ENCODE measurements at places on chromosomes 3 and 15.

- no peak for DNase-seq
Observed at GRCh38 chr3:16203031-16203430, 28.6 kb downstream of the GALNT15 start.

DNA sequence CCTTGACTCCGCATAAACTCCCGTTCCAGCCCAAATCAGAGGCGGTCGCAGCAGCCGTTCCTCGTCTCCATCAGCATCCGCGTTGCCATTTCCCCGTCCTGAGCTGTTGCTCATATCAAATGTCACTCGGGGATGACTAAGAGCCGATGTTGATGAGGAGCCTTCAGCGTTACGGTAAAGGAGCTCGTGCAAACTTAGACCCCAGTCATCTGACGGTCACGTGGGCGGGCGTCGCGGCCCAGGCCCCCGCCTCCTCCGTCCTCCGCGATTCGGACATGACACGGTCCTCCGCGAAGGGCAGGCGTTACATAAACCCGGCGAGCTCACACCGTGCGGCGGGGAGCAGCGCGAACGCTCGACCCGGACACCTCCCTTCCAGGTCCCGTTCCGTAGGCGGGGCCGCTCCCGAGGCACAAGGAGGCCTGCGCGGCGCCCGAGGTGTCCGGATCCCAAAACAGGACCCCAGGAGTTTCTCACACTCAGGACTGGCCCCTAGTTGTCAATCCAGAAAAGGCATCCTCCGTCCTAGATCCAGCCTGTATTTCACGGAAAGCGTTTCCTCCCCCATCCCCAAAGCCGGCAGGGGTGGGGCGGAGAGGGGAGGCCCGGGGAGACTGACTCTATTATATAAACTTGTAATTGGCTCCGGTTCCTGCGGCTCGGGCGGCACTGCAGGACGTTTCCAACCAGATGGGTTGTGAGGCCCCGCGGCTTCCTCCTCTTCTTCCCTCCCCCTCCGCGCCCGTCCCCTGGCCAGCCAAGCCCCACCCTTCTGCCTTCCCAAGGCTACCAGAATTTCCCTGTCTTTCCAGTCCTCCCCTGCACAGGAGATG, 100.0 kb upstream of the IGF1R start:
- DNase-seq = peak; percentile 13

- no peak for DNase-seq
Observed at GRCh38 chr3:196225086-196225485, 8.8 kb downstream of the SLC51A start.

DNA sequence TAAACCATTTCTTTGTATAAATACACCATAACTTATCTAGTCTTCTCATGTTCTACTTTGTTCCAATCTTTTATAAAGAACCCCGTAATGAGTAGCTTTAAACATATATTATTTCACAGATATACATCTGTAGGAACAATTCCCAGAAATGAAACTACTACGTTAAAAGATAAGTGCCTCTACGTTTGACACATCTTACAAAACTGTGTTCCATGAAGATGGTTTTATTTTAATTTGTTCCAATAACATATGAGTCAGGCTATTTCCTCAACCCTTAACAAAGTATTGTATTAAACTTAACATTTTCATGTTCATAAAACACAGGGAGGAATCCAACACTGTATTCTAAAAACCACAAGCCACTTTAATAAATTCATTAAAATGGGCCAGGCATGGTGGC, 52.9 kb downstream of the TRPM7 start:
- DNase-seq = no peak

DNA sequence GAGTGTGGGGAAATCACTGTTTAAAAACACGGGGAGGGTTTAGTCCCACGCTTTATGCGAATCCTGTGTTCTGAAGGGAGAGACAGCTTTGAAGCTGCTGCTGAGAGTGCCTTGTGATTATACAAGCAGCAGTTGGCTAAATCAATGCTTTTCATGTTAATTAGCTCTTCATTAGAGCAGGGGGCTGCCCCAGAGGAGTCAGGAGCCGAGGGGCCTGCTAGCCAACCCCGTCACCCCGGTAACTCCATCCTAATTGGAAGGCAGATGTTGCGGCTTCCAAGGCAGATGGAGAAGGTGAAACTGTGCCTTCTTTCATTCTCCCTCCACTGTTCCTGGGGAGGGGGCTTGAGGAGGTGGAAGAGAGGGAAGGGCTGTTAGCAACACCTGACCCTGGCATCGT, 92.4 kb upstream of the ANKRD34C start:
- DNase-seq = no peak

- DNase-seq = no peak
Observed at GRCh38 chr3:127525373-127525772, 65.2 kb downstream of the TPRA1 start.

DNA sequence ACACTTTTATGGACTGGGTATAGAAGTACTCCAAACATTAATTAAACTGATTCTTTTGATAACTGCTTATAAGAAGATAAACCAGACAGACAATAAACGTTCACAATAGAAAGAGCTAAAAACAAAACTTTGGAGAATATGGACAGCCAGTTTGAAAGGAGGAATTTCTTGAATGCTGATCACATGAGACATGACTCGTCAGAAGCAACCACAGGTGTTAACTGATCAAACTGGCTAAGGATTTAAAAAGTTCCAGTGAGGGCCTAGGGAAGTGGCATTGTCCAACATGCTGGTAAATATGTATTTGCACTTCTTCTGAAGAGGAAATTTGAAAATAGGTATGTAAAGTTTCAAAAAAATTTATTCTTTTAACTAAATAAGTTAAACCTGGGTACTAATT, 29.4 kb upstream of the AP3B2 start:
- no peak for DNase-seq

- no peak for DNase-seq
Observed at GRCh38 chr15:78335985-78336384, 4.2 kb upstream of the CRABP1 start.

DNA sequence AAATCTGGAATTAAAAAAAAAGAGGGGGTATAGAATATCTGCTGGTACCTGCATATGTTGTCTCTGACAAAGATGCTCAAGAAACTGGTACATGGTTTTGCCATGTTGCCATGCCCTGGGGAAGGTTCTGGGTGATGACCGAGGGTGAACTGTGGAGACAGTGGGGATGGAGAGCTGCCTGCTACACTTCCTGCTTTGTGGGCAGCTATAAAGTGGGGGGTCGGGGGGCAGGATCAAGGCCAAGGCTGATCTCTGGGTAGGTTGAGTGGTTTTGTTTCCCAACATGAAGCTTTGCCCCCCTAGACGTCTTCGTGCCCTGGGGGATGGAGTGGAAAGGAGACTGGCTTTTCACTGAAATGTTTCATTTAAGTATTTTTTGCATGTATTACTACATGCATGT, 74.6 kb downstream of the IQSEC1 start:
- DNase-seq = no peak

GRCh38 chr3:175476489-175476888, 617.4 kb downstream of the NAALADL2 start:
- DNase-seq = no peak

DNA sequence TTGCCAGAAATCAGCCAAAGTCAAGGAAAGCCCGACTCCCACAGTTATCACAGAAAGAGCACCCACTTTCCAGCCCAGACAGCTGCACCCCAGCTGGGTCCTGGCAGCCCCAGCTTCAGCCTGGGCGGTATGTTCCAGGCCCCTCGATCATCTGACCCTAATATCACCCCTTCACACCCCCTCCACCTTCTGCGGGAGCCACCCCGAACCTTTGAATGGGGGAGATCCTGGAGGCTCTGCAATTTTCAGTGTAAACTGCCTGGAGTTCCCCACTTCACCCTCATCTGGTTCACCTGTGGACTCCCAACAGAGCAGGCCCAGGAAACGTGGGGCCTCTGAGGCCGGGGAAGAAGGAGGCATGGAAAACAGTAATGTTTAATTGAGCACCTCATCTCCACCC, 5.9 kb downstream of the PRSS50 start:
- DNase-seq = no peak

GRCh38 chr3:174387736-174388135, 471.4 kb upstream of the NAALADL2 start:
- no peak for DNase-seq

- no peak for DNase-seq
Observed at GRCh38 chr15:91936927-91937326, 83.4 kb downstream of the SLCO3A1 start.

GRCh38 chr15:88479169-88479568, 11.7 kb downstream of the MRPS11 start:
- DNase-seq = no peak

DNA sequence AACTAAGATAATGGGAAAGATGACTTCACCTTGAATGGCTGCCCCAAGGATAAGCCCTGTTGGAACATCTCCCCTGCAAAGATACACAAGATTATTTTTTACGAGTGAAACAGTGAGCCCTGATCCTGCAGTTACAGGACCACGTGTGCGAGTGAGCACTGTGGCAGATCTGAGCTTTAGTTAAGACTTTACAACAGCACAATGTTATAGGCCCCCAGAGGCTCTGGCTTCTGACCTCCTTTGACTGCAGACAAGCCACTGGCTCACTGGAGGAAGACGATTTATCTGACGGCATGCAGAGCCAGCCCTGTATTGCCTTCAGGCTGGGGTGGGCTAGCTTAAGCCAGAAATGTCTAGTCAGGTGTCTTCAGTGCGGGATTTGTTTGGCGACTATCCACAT, 174.4 kb downstream of the ARRDC4 start:
- no peak for DNase-seq

DNA sequence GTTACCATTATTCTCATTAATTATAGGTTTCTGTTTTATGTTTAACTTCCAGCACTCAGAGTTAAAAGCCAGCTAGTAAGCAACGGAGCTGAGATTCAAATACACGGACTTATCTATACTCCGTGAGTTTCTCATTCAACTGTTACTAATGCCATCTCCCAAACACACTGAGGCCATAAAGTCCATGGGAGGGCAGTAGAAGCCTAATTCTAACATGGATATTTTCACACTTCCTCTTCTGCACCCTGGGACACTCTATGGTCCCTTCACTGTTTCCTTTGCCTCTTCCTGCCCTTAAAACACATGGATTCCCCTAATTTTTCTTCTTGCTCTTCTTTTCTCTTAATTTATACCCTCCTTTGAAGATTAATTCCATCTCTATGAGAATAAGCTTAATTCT, 245.0 kb downstream of the KLF13 start:
- no peak for DNase-seq

DNA sequence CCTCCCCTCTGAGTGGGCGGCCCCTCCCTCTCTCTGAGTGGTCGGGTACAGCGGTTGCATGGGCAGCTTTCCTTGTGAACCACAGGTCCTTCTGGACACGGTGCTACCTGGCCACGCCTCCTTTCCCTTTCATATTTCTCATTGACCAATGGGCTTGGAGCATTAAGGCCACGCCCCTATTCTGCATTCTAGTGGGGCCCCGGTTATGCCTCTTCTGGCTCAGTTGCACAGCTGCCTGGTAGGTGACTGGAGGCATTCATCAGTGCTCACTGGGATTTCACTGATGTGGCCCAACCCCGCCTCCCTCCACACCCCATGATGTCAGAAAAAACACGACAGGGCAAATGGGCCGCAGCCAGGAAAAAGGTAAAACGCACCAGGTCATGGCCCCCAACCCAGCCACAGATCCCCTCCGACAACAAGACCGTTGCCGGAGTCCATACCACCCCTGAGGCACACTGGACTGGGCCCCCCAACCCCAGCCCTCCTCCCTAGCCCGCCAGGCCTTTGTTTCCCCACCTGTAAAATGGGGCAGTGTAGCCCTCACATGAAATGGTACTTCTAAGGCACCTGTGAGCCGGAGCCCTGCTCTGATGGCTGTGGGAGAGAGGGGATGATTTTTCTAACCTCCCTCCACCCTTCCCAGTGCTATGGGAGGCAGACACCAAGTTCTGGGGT, 26.3 kb downstream of the NGRN start:
- DNase-seq = no peak

DNA sequence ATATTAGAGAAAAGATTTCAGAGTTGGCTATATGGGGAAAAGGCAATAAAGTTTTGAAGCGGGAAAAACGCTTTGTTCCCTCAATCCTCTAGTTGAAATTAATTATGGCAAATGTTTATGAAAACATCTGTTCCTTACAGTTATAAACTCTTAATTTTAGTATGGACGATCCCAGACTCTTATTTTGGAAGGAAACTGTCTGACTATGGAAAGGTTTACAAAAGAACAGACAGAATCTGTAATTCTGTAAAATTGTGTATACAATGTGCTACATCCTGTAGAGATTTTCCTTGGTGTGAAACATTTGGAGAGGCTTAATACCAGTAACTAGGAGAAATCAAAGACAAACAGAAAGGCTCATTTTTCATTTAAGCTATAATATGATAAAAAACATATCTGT, 311.8 kb downstream of the TBC1D5 start:
- no peak for DNase-seq

GRCh38 chr15:70047386-70048197, 50.1 kb downstream of the TLE3 start:
- DNase-seq = no peak

DNA sequence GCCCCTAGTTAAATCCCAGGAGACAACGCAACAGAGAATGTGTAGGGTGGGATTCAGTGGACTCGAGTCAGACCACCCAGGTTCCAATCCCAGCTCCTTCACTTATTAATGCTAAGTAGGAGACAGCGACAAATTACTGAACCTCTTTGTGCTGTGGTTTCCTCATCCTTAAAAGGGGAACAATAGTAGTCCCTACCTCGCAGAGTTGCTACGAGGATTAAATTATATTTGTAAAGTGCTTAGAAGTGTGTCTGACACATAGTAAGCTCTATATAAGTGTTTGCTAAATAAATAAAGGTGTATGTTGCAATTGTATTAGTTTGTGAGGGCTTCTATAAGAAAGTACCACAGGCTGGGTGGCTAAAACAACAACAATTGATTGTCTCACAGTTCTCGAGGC, 58.0 kb upstream of the PPARG start:
- no peak for DNase-seq

- DNase-seq = no peak
Observed at GRCh38 chr3:7787871-7788828, 713.5 kb upstream of the LMCD1 start.

- no peak for DNase-seq
Observed at GRCh38 chr3:175489406-175489805, 630.3 kb downstream of the NAALADL2 start.

GRCh38 chr3:38108649-38109579, 28.0 kb downstream of the ACAA1 start:
- no peak for DNase-seq

DNA sequence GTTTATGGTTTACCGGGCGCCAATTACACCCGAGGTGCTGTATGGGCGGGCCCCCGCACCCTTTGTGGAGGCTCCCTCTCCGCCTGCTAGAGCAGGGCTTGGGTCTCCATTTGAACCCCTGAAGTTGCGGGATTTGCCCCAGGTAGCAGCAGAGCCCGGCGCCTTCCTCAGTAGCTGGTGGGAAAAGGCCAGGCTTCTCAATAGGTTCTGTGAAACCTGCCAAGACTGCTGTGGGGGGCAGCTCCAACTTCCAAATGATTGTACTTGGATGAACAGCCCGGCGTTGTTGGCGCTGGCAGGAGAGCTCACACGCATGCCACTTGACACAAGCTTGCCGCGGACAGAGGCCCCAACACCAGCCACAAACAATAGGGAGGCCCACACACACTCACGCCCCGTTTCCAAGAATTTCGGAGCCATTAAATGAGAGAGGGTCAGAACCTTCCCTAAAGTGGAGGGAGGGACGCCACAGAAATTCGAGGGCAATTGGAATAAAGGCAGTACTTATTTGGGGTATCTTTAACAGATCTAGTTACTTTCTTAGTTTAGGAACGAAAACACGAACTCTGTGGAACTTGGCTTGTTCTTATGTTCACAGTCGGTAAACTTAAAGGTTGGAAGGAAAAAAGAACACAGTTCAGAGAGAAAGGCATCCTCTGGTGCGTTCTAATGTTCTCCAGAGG, 1.4 kb downstream of the EPHB3 start:
- no peak for DNase-seq

Data from activated T-helper 1 cell treated with anti-CD3 and anti-CD28 coated beads, Interleukin-2, amount 50 U/mL, for 16 hours (primary cell).